ENCODE measurements at places on chromosomes 3 and 15.

- DNase-seq = no peak
These were observed 112.0 kb downstream of the TMCO5A start for GRCh38 chr15:38046257-38047051.

GRCh38 chr15:87570206-87570605, 686.3 kb downstream of the NTRK3 start:
- DNase-seq = no peak

GRCh38 chr15:70795311-70795665, 31.9 kb upstream of the UACA start:
- DNase-seq = no peak

GRCh38 chr3:45881078-45882022, 5.0 kb upstream of the CCR9 start:
- peak; percentile 59 for DNase-seq

- DNase-seq = no peak
These were observed 769.8 kb upstream of the NECTIN3 start for GRCh38 chr3:110301781-110302180.

DNA sequence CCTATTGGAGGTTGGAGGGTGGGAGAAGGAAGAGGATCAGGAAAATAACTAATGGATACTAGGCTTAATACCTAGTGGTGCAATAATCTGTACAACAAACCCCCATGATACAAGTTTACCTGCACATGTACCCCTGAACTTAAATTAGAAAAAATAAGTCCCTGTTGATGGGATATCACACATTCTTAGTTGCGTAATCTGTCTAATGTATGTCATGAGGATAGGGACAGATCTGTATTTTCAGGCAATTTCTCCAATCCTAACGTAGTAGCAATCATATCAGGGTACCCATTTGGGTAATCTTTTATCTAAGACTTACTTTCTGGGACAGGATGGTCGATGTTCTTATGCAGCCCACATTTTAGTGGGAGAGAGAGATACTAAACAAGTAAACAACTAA, 239.1 kb upstream of the AZI2 start:
- no peak for DNase-seq

DNA sequence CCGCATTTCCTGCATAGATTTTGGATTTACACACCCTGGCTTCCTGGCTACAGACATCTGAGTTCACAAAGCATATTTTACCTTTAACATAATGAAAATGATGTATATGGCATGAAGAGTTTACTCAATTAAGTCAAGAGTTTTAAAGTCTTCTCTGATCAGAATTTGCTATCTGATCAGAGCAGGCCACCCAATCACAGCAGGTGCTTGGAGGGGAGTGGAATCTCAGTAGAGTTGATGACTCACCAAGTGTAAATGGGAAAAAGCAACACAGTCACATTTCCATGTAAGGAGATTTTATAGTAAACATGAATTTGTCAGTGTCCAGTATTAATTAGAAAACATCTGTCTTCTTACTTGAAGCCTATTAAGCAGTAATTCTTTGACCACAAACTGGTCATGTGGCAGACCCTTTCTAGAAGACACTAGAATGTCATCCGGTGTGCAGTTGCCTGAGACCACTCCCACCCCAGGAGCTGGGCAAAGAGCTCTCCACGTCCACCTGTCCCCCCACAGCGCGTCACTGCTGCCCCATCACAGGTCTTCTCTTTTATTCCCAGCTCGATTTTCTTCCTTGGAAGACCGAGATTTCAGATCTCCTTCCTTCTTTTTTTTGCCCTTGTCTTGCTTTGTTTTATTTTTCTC, 10.8 kb downstream of the MESD start:
- no peak for DNase-seq

DNA sequence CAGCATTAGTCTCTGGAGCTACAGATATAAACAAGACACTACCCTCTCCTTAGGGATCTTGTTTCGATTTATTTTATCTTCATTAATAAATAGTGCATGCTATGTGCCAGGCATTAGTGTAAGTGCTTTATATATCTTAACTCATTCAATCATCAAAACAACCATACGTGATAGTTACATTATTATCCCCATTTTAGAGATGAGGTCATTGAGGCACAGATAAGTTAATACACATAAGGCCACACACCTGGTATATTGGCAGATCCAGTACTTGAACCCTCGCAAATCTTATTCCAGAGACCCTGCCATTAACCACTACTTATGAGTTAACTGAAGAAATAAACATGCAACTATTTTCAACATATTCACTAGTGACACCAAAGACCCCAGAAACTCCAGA, 25.7 kb upstream of the NR2F2 start:
- DNase-seq = no peak

- DNase-seq = no peak
These were observed 21.9 kb downstream of the RIOX2 start for GRCh38 chr3:97950360-97950759.

DNA sequence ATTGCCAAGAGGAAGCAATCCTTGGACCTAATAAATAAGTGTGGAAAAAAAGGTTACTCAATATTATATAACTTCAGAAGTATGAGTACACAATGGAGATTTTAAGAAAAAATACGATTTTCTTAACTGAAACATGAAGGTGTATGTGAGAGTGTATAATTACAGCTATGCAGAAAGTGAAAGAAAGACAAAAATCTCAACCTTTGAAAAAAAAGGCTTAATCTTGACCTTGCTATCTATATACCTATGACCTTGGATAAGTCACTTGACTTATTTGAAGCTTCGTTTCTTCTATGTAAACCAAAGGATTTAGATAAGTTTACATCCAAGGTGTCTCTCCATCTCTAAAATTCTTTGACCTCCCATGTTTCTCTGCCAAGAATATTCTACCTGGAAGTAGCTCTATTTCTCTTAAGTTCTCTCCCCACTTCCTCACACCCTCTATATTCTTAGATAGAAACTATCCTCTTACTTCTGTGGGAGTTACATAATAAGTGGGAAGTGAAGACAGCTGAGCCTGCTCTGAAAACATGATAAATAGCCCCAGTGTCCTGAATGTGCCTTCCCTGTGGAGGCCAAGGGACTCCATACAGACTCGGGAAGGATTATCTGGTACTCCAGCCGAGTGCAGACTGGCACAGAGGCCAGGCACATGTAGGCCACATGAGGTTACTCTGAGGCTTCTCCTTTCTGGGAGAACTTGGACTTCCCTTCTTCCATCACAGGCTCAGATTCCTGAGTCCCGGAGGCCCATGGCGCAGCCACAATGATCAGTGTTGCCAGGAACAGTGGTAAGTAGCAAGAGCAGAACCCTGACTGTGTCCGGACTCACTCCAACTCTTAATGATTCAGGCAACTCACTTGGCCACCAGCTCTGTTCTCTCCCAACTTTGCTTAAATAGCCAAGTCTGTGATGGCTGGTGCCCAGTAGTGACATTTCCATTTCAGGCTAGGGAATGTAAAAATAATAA, 166.8 kb upstream of the COL8A1 start:
- DNase-seq = no peak

GRCh38 chr3:178492491-178492890, 43.7 kb upstream of the KCNMB2 start:
- DNase-seq = no peak

GRCh38 chr3:170144437-170144843, 37.1 kb downstream of the PHC3 start:
- DNase-seq = no peak

Data from CD4-positive, alpha-beta T cell treated with Interleukin-17A for 4 hours (primary cell).